ENCODE measurements at places on chromosomes 5 and 9.

DNA sequence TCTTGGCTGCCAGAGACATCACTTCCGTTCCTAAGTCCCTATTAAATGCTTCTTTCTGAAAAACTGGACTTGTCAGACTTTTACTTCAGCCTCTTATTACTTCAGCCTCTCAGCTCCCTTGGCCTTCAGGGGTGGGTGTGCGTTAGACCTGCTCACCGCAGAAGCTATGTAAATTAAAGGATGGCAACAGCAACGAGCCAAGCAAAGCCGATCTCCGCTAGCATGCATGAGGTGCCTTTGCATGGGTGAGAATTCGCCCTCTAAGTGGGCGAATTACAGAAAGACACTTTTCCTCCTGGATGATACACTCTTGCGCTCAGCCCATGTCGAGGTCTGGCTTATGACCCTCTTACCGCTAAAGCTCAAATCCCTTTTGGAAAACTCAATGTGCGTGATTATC, 10.9 kb upstream of the IL3 start:
- no peak for DNase-seq

DNA sequence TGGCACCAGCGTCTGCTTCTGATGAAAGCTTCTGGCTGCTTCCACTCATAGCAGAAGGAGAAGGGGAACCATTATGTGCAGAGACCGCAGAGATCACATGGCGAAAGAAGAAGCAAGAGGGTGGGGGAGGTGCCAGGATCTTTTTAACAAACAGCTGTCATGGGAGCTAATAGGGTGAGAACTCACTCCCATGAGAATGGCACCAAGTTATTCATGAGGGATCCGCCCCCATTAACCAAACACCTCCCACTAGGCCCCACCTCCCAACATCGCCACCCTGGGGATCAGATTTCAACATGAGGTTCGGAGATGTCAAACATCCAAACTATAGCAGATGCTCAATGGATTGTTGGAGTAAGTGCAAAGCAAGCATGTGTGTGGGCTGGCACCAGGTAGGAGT, 125.8 kb upstream of the SLIT3 start:
- no peak for DNase-seq

DNA sequence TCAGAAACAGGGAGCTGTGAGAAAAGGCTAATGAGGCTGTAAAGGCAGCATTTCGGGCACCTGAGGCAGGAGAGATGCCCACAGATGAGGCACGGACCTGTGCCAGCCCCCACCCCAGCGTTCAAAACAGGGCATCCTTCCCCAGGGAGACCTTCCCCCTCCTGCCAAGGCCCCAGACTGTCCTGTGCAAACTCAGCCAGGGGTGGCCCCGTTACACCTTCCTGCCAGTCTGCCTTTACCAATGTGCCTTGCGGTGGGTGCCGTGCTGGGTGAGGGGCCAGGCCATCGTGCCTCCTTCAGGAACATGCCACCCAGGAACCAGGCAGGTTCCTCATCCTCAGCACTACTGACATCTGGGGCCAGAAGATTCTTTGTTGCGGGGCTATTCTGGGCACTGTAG, 53.9 kb downstream of the AK8 start:
- DNase-seq, result no peak

- DNase-seq, result no peak
Measured at GRCh38 chr5:143054480-143054941, 284.3 kb downstream of the ARHGAP26 start.

- no peak for DNase-seq
Measured at GRCh38 chr5:63401436-63402046, 560.7 kb downstream of the HTR1A start.

GRCh38 chr9:35415402-35416097, 74.4 kb upstream of the RUSC2 start:
- no peak for DNase-seq

DNA sequence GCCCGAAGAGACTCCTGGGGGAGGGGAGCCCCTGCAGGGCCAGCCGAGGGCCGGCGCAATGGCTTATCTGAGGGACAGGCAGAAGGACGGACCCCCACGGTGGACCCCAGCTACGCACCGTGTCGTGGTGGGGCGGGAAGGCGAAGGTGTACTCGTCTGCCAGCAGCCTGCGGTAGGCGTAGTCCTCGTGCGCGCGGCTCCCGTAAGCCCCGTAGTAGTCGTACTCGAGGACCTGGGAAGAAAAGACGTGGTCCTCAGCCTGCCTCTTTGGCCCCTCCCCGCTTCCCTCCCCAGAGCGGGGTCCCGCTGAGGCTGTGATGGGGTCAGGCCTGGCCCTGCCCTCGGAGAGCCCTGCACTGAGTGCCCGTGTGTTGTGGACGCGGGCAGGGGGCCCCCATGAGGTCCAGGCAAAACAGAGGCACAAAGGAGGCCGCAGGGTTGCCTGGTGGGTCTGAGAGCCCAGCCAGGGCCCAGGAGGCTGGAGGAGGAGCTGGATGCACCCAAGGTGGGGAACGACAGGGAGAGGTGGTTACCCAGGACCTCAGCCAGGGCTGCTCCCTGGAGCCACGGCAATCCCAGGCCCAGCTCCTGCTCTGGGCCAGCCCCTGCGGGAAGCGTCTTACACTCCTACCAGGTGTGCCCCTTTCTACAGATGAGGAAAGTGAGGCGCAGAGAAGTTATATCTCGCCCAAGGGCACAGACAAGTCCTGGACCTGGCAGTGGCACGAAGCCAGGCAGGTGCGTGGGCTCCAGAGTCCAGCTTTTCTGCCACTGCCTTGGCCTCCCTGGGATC, 35.2 kb downstream of the SARDH start:
- DNase-seq, result no peak

DNA sequence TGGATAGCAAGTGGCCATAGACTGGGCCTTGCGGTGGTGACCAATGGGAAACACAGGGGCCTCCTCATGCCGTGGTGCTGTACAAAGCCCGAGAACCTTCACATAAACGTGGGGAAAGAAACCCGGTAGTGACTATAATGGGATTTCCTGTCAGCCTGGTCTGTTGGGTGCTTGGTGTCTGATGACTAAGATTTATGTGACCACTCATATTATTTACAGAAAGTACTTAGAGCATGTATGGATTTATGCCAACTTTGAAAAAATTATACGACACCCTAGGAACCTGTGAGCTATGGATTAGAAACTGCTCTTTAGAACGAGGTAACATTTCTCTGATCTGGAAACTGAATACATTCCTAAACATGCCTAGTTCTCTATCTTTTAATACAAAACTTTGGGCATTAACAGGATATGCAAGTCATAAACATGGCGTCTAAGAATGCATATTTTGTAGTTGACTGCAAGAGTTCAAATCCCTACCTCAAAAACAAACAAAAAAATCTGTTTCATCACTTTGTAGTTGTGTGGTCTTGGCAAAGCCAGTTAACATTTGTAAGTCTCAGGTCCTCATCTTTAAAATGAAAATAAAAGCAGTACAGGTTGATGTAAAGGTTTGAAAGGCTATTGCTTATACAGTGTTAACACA, 85.4 kb downstream of the TMEM167A start:
- DNase-seq, result no peak

DNA sequence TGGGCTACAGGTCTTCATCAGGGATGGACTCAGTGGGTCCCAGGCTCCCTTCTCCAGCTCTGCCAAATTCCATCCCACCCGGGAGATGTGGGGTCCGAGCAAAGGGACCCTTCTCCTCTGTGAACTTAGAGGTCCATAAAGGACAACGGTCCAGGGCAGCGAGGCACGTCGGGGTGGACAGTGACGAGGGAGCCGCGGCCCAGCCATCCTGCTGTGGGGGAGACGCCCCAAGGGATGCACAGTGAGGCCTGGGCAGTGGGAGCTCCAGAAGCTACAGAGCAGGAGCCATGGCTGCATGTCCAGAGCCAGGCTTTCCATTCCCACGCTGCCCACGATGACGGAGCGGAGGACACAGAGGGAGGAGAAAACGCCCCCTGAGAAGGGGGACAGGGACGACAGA, 107.5 kb upstream of the PPP1R26 start:
- no peak for DNase-seq

DNA sequence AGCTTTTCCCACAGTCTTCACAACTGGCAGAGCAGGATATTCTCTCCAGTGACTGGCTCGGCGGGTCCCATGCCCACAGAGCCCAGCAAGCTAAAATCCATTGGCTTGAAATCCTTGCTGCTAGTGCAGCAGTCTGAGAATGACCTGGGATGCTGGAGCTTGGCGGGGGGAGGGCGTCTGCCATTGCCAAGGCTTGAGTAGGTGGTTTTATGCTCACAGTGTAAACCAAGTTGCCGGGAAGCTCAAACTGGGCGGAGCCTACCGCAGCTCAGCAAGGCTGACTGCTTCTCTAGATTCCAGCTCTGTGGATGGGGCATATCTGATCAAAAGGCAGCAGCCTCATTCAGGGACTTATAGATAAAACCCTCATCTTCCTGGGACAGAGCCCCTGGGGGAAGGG, 194.1 kb downstream of the CCDC171 start:
- DNase-seq, result no peak

GRCh38 chr5:117494188-117494587, 919.6 kb upstream of the SEMA6A start:
- DNase-seq, result no peak

GRCh38 chr5:68187268-68188055, 28.1 kb upstream of the PIK3R1 start:
- DNase-seq, result no peak

- no peak for DNase-seq
Measured at GRCh38 chr5:17928581-17928981, 294.3 kb downstream of the TAF11L14 start.

DNA sequence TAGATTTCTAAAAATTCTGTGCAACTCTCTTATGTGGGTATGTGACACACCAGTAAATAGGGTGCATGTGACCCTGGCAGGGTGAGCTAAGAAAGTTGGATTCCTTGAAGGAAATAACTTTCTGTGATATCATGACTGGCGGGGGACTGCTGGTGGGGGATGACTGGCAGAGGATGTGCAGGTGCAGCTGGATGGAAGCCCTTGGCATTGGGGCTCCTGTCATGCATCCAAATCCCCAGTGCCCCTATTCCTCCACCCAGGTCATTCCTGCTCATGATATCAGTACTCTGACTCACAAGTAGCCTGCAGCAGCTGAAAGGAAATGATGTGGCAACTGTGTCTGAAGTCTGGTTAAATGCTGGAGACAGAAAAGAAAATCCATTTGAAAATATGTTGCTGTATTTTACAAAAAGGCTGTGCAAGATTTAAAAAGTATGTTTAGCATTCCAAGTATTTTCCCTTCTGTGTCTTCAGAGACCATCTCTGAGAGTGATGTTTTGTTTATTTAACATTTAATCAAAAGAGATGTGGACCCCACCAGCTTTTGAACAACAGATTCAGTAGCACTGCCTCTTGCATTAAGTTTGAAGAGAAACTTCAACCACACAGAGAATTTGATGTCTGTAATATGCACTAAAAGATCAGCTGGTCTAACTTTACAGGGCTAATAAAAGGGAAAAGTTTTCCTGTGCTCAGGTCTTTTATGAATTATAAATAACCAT, 17.9 kb upstream of the ZSWIM6 start:
- DNase-seq, result peak; percentile 95

GRCh38 chr5:17217493-17218352, at the start of gene BASP1:
Gene BASP1, plus strand, starts transcription at chr5:17217631. Its CDS starts 57,586 bp downstream, at chr5:17275217.
- no peak for DNase-seq

DNA sequence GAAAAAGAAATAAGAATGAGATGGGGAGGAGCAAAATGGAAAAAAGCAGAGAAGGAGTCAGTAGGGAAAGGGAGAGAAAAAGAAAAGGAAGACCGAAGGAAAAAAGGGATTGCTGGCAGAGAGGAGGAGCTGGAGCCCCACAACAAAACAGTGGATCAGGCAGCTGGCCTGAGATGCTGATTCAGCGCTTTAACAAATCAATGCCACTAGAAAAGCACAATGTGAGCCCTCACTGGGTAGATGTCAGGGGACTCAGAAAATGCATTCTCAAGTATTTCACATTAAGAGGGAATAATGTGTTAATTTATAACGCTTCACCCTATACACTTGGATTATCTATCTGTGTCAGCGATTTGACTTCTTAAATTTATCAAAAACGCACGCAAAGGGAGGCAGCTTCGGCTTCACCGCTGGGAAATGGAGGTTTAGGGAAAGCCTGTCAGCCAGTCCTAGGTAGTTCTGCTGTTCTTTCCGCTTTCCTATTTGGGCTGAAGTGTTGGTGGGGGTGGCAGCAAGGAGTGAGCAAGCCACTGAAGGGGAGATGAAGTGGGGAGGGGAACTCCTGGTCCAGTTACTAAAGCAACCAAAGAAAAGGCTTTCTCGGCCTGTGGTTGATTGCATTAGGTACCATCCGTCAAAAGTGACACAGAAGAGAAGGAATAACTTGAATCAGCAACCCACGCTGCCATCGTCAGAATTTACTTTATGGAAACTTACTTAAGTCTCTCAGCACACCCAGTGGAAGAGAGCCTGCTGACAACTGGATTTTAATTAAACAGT, 161.6 kb downstream of the BNC2 start:
- DNase-seq, result no peak

DNA sequence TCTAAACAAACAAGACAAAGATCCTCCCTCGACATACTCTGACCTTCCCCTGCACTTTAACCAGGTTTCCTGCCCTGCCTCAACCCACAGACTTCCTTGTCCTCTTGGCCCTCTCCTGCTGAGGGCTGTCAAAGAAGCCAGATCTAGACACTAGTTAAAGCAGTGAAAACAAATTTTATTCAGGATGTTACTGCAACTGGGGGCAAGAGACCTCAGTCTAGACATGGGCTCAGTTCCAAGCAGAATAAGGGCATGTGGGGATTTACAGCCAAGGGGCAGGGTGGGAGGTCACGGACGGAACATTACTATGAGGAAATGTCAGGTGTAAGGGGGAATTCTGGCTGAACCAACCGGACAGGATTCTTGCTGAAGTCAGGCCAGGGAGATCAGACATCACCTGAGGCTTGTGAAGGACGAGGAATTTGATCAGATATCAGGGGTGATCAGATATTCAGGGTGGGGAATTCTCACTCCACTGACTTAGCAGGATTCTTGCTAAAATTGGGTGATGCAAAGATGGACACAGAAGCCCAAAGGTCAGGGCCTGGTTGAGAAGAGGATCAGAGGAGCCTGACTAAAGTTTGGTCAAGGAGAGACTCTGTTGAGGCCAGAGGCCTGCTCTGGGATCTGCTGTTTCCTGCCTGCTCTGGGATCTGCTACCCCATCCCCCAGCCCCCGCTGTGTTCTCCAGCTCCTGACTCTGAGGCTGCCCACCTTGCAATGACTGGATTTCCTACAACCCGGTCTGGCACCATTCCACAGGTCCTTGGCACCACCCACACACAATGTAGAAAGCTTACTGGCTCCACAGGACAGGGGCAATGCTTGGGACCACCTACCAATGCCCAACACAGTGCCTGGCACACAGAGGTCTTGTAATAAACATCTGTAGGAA, 21.5 kb downstream of the GABBR2 start:
- DNase-seq, result no peak

Data from pulmonary artery endothelial cell (primary cell).